ENCODE measurements at places on chromosomes 3 and 15. TPM values are rescaled to one million over a fixed set of nuclear protein-coding genes. Genes with fewer than 3 reads are reported as not detected.

The THAP10 gene
- total RNA-seq: 3.0 TPM

The ZNF660 gene
- total RNA-seq: 0.88 TPM

The MYZAP gene
- total RNA-seq: 3.1 TPM

The GOLGA8R gene
- total RNA-seq: 1.5 TPM

The MCTP2 gene
- total RNA-seq: 1.2 TPM

The AGTR1 gene
- total RNA-seq: 0.12 TPM

The AHSG gene
- total RNA-seq: not detected

The SLC51A gene
- total RNA-seq: not detected

The P3H2 gene
- total RNA-seq: 41.9 TPM

The SUSD5 gene
- 2.5 TPM for total RNA-seq

The CCR4 gene
- 0.78 TPM for total RNA-seq

The RASSF1 gene
- total RNA-seq: 40.5 TPM

The IGSF10 gene
- 0.18 TPM for total RNA-seq

The BFSP2 gene
- total RNA-seq: not detected

The AADACL2 gene
- not detected for total RNA-seq

The ZNF80 gene
- not detected for total RNA-seq

The GOLGA8G gene
- total RNA-seq: not detected

The SLC24A1 gene
- total RNA-seq: 7.6 TPM

The CKMT1B gene
- total RNA-seq: not detected

The PLSCR4 gene
- 56.9 TPM for total RNA-seq

The KCNH8 gene
- not detected for total RNA-seq

The ACP3 gene
- total RNA-seq: not detected

The MESP2 gene
- total RNA-seq: 0.15 TPM

The CCNB2 gene
- 22.3 TPM for total RNA-seq

The INO80 gene
- 22.6 TPM for total RNA-seq

The GP9 gene
- total RNA-seq: not detected

The TERC gene
- total RNA-seq: 69.2 TPM

The HRG gene
- total RNA-seq: not detected

The RPP14 gene
- 9.1 TPM for total RNA-seq

The NANOGP8 gene
- not detected for total RNA-seq

Data from glomerular endothelial cell (primary cell).